Brain pericyte (primary cell): ENCODE measurements at places on chromosomes 1 and 21.

DNA sequence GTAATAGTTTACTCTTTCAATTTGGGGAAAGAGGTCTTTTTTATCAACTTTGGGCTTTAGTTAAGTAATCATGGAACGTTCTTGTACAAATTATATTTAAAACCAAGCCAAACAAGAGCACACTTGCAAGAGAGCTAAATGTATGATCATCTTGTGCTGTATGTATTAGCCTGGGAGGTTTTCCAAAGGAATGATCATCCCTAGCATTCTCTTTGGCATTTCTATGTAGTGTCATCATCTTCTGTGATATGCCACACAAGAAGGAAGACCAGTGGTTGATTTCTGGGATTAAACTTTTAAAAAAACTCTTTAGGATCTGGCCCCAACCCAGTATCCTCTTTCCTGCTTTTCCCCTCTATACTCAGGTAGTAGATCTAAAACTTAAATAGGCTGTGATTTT lies 38.4 kb upstream of the KCNQ4 start:
- DNase-seq: no peak

- DNase-seq: no peak
Observed at GRCh38 chr1:26391450-26391849, 18.9 kb upstream of the ZNF683 start.

GRCh38 chr1:221873673-221874072 lies 131.8 kb upstream of the DUSP10 start:
- no peak for DNase-seq

DNA sequence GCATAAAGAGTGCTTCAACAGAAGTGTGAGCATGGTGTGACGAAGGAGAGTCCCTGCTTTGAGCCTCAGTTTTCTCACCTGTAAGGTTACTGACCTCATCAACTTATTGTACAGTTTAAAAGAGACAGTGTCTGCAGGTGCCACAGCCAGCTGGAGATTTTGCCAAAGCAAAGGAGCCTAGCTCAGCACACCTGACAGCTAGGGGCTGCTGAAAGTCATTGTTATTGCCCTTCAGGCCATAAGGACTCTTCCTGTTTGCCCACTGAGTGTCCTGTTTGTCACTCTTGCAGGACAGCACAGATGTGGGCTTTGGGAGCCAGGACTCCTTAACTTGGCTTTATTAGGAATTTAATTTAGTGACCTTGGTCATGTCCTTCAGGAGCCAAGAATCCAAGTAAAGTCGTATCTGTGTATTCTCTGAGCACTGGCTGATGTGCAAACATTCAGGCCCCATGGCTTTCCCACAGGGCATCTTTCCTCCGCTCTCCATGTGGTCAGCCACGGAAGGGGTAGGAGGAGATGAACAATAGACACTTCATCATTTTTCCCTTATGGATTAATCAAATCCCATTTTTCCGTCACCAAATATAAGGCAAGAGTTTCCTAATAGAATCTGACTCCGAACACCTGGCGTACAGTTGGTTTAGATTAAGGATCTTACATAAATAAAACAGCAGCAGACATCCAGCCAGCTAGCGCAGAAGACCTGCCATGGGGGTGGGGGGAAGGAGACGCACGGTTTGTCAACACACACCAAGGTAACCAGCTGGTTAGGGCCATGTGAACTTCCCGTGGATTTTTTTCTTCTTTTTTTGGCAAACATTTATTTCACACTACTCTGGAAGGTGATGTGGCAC lies 43.1 kb upstream of the KANK4 start:
- DNase-seq: no peak

- DNase-seq: no peak
Observed at GRCh38 chr1:112444269-112444668, 48.3 kb downstream of the CTTNBP2NL start.

DNA sequence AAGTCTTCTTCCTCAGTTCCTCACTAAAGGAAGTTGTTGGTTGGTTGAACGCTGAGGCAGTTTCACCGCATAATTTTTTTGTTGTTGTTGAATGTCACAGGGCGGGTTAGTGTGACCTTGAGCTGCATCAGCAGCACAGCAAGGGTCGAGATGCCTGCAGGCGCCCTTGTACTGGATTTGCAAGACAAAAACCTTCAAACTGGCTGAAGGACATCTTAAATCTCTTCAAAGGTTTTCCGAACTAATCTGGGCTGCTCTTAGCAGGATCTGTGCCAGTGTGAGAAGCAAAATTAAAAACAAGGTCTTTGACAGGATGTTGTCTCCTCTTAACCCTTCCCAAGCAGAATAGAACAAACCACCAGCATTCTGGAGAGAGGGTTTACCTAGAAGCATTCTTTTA lies 59.4 kb downstream of the NRIP1 start:
- DNase-seq: peak; percentile 48

DNA sequence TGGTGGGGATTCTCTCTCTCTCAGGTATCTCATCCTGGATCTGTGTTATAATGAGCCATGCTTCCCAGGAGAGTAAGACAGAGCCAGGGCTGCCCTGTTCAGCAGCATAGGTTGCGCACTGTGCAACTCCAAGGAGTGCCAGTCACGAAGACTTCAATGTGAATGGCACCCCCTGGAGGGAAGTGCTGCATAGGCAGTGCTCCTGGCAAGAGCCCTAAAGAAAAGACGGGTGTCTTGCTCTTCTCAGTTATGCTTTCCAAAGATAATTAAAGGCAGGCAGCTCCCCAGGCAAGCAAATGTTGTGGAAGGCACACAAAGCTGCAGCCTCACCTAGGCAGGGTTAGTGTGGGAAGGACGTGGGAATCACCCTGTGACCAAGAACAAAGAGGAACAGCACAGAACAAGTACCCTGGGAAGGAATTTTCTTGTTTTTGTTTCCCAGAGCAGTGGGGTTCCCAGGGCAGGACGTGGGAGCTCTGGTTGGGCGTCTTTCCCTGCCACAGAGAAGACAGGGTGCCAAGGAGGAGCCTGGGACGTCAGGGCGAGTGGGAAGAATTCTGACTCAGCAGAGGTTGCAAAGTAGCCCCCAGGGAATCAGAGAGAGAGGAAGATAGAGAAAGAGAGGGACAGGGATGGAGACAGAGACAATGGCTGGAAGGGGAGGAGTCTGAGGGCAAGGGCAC lies 120.9 kb downstream of the KCNN3 start:
- no peak for DNase-seq

DNA sequence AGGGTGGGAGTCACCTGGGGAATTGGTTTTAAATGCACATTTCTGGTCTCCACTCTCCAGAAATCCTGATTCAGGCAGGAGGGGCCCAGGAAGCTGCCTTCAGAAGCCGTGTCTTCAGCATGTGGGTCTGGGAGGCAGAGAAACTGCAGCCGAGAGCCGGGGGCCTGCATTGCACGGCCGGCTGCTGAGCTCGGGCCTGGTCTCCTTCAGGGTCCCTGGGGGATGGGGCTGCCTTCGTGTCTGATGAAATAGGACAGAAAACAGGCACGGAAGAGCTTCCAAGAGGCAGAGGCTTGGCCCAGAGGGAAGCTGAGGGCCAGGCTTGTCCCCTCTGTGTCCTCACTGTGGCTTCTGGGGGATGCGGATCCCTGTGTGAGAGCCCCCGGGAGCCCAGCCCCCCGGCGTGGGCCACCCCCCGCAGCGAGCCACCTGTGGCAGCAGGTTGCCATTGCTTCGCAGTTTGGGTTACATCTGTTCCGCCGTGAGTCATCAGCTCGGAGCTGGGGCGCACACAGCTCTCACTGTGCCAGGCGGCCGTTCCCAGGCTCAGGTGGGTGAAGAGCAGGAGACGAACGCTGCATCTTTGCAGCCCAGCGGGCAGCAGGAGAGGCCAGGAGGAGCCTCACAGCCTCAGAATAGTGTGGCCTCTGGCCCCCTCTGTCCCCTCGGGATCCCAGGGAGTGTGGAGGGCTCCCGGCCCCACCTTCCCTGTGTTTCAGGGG lies 72.4 kb downstream of the AJAP1 start:
- DNase-seq: no peak

GRCh38 chr1:44339731-44340130 lies 15.3 kb downstream of the ERI3 start:
- no peak for DNase-seq
